CD4-positive, alpha-beta T cell treated with Interleukin-17A for 4 hours (primary cell): ENCODE measurements at places on chromosomes 4 and X.

GRCh38 chr4:60455380-60455779 lies 744.7 kb upstream of the ADGRL3 start:
- DNase-seq = no peak

DNA sequence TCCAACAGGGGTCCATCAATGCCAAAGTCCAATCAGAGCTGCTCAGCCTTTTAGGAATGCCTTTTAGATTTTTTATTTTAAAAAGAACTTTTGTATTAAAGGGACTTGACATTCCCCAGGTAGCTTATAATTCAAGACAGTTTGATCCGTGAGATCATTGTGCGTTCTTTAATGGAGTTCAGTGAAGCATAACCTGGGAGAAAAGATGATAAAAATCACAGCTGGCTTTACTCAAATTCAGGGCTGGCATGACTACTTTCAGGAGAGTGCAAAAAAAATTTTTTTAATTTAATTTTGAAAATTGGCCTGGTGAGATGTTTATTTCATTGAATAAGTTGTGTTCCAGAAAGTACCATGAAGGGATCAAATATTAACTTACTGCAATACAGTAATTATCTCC lies 118.2 kb downstream of the VCX2 start:
- no peak for DNase-seq

DNA sequence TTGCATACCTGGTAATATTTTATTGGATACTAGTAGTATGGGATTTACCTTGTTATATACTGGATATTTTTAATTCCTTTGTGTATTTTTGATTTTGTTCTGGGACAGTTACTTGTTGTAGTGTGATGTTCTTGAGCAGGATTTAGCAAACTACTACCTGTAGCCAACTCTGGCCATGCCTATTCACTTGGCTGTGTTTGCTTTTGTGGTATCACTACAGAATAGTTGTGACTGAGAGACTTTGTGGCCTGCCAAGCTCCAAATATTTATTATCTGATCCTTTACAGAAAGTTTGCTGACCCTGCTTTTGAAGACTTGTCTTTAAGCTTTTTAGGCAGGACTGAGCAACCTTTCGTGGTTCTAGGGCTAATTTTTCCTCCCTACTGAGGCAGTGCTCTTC lies 17.8 kb downstream of the ZCCHC4 start:
- no peak for DNase-seq

GRCh38 chr4:138992676-138993075 lies 22.9 kb upstream of the NOCT start:
- no peak for DNase-seq

DNA sequence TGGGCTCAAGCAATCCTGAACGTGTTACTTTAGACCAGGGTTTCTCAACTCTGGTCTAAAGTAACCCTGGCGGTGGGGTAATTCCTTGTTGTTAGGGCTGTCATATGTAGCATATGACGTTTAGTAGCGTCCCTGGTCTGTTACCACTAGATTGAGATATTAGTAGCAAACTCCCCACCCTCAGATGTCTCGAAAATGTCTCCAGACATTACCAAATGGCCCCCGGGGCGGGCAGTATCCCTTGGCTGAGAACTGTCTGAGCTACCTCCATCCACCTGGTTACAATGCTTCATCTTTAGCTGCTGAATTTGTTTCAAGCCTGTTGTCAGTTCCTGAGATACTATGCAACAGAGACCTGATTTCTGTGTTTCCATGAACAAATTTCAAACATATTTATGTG lies 56.7 kb downstream of the CLDN34 start:
- DNase-seq = no peak

DNA sequence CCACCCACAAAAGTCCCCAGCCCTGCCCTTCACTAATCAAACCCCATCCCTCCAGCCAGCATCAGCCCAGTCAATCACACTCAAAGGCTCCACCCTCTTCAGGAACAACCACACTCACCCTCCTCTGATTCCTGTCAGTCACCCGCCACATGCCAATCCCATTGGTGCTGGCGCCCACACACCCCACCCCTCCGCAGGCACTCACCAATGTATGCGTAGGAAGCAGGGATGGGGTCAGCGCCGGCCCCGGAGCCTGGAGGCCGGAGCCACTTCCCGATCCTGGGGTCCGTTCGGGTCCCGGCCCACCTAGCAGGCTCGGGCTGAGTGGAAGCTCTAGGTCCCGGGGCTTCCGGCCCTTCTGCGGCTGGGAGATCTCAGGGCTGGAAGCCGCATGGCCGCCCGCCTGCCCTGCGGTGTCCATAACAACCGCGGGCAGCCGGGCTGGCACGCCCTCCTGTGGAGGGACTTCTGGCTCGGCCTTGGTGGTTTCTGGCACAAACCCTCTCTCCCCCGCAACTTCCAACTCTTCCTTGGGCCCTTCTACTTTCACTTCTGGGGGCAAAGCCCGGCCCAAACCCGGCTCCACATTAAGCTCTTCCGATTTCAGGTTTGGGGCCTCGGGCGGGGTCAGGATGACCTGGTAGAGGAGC lies 7.9 kb upstream of the CFP start:
- peak; percentile 58 for DNase-seq
